Uterus (tissue), 4 donors: ENCODE measurements at places on chromosomes 6 and 20.

- DNase-seq: no peak
Measured at GRCh38 chr20:8575114-8575513, 443.0 kb downstream of the PLCB1 start.

DNA sequence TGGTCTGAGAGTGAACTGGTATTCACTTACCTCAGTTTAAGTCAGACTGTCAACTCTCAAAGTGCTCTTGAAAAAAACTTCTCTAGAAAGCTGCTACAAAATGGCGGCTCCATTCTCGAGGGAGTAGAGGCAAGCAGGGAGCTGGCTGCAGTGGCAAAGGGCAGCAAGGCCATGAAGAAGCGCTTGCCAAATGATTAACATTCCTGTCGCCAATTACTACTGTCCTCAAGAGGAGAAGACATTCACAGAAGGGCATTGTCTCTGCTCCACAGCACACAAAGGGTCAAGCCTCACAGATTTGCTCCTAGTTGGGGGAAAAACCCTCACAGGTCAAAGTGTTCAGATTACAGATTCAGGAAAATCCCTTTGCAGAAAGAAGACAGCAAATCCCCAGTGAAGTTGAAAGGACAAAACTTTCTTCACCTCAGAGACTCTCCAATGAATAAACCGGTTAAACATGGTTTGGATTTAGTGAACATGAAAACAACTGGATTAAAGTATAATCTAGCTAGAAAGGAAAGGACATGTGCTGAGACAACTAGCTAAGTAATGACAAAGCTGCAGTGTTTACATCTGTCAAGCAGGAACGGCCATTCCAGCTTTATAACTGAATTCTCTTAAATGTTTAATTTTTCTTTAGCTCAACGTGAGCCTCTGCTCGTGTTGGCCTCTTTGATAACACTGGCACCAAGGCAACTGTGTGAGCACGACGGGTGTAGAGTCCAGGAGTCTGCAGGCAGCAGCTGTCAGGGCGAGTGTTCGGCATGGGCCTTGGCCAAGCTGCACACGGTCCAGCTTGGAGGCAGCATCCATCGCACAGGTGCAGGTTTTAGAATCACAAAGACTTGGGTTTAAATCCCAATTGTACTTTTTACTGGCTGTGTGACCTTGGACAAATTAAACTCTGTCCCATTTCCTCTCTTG, 37.6 kb downstream of the NR2E1 start:
- no peak for DNase-seq

GRCh38 chr20:15342991-15343523, 1005.6 kb upstream of the FLRT3 start:
- no peak for DNase-seq

DNA sequence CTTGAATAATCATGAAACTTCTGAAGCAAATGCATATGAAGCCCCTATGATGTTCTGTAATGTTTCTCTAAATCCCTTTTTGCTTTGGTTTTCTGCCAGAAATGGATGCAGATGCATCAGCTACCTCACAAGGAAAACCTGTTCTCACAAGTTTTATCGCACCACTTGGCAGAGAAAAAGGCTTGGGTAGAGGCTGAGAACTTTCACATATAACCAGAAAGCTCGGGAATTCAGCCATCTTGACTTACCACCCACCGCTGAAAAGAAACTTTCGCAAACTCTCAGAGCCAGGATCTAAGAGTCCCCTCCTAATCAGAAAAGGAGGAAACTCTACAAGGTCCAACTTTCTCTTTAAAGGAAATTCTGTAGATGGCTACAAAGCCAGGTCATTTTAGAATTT, 36.2 kb upstream of the ADTRP start:
- no peak for DNase-seq

DNA sequence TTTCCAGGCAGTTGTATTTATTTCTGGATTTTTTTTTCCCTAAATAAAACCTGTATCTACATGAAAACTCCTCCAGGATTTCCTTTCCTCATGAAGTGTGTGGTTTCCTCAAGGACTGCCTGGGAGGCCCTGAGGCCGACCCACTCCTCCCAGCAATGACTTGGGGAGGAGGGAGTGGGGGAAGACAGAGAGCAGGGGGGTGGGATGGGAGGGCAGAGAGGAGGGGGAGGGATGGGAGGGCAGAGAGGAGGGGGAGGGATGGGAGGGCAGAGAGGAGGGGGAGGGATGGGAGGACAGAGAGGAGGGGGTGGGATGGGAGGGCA, 161.8 kb upstream of the AGPAT4 start:
- DNase-seq: no peak

- no peak for DNase-seq
Measured at GRCh38 chr6:69813508-69813907, 16.7 kb upstream of the LMBRD1 start.

DNA sequence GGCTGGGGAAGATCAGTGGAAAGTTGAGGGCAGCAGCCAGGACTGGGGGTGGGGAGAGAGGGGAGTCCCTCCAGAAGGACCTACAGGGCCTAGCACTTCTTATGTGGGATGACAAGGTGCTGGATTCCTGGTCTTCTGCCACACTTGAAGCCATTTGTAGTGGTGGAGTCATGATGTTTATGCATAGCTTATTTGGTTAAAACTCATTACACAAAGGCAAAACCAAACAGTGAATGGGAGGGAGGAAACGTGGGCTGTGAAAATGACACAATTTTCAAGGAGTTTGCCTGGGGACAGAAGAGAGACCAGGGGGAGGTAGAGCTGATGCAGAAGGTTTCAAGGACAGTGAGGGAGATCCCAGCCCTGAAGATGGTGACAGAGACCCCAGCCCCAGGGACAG, 50.8 kb downstream of the DACT2 start:
- DNase-seq: no peak

DNA sequence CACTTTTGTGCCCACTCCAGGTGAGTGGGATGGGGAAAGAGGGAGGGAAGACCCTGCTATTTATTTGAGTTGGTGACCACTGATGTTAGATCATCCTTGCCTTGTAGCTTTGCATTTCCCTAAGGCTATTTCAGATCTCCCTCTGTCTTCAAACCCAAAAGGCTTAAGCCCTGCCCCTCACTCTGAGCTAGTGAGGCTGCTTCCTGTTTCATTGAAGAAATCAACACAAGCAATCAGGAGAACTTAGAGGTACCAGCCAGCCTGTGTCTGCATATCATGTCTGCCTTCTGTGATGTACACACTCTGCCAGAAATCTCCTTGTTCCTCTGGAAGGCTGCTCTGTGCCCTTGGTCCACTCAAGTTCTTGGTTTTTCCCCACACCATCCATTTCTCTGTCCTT, 135.3 kb downstream of the ARID1B start:
- no peak for DNase-seq

DNA sequence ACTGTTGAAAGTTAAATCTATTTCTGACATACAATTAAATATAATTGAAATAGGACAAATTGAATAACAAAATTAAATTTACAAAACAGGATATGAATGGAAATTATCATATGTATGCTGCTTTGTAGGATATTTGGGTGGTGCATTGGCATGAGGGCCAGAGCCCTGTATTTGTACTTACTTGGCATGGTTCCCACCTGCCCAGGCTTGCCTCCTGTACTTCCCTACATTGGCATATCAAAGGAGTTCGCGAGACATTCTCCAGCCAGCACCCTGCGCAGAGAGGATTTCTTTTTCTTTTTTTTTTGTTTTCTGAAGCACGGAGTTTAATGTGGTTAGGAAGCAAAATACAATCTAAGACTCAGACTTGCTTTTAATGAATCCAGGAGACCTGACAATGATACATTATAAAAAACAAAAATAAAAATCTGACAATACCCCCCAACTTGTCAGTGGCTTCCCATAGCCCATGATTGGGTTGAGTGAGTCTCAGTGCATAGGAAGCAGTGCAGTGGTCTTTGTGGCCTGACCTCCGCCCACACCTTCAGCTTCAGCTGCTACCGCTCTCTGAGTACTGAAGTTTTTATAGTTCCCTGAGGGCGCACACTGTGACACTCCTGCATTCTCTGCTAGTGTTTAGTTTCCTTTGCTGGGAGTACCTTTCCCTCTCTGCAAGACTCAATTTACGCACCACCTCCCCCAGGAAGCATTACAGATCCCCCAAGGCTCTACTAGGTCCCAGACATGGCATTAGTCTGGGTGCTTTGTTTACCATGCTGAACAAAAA, 440.8 kb downstream of the UTRN start:
- DNase-seq: no peak

DNA sequence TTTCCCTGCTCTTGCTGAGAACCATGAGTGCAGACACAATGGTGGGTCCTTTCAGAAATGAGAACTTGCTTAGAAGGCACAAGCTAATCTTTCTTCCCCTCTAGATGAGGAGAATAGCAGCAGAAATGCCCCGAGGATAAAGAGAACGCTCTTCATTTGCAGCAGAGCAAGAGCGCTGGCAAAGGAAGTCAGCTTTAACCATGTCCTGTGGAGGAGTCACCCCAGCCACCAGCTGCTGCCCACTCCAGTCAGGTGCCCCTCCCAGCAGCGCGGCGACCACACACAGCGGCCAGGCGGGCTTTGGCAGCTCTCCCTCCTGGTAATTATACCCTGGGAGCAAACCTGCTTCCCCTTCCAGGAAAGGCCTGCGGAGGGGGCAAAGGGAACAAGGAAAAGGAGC, 42.4 kb upstream of the EMILIN3 start:
- DNase-seq: no peak

DNA sequence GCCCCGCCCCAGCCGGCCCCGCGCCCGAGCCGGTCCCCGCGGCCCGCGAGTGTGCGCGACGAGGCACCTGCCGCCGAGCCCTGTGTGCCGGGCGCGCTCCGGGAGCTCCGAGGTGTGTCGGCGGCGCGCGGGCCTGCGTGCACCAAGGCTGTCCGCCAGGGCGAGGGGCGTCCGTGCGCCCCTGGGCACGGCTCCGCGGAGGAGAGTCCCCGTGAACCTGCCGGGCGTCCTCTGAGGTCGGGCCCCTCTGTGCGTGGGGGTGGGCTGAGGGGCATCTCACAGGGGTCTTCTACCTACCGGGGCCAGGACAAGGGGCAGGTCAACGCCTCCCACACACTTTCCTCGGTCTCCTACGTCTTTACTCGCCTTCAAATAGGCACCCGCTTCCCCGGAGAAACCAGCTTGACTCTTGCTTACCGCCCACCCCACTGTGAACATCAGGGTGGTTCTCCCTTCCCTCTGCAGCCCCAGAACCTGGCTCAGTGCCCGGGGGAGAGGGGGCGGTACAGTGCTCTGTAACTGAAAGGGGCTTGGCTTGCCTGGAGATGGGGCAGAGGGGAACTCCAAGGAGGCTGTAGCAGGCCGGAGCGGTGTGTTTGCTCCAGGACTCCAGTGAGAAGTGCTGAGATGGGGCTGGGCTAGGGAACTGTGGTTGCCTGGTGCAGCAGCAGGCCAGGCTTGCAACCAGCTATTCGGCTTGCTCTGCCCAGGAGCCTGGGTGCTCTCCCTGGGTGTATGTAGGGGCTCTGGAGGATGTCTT, at the start of gene SAMD10:
TSS of gene SAMD10 (minus strand) at position 86 of the 760 bp plus-strand sequence. CDS start 175 bp downstream, outside the sequence.
- DNase-seq: peak; percentile 33

- DNase-seq: no peak
Measured at GRCh38 chr6:130600880-130601341, 226.3 kb upstream of the SMLR1 start.

DNA sequence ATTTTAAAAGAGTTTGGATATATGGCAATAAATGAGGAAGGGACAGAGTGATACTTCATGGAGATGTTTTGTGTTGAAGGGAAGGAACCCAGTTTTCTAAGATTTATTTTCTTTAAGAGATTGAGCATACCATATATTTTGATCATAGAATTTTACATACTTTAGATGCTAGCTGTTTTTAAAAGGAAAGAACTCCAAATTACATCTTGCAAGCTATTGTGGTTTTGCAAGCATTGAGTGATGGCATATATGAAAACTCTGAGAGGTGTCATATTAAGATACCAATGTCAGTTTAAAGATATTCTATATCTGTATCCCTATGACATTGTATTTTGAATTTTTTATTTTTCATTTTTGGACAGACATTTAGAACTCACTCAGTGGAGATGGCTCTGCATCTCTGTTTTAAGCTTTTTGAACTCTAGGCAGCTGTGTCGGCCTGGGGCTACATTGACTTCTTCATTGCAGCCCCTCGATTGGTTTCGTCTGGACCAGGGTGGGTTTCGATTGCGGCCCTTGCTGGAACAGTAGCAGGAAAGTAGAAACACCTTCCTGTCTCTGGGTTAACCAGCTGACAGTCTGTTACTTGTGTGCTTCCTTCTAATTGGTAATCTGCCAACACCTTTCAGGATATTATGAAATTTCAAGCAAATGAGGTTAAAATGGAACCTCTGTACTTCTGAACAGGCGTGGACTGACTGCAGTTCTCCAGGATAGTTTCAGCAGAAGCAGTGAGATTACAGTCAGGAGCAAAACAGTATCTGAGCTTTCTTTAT, 14.0 kb downstream of the IGF2R start:
- no peak for DNase-seq

- no peak for DNase-seq
Measured at GRCh38 chr6:43931201-43931600, 161.2 kb downstream of the VEGFA start.

- DNase-seq: no peak
Measured at GRCh38 chr6:89965441-89966227, 71.4 kb downstream of the GJA10 start.

DNA sequence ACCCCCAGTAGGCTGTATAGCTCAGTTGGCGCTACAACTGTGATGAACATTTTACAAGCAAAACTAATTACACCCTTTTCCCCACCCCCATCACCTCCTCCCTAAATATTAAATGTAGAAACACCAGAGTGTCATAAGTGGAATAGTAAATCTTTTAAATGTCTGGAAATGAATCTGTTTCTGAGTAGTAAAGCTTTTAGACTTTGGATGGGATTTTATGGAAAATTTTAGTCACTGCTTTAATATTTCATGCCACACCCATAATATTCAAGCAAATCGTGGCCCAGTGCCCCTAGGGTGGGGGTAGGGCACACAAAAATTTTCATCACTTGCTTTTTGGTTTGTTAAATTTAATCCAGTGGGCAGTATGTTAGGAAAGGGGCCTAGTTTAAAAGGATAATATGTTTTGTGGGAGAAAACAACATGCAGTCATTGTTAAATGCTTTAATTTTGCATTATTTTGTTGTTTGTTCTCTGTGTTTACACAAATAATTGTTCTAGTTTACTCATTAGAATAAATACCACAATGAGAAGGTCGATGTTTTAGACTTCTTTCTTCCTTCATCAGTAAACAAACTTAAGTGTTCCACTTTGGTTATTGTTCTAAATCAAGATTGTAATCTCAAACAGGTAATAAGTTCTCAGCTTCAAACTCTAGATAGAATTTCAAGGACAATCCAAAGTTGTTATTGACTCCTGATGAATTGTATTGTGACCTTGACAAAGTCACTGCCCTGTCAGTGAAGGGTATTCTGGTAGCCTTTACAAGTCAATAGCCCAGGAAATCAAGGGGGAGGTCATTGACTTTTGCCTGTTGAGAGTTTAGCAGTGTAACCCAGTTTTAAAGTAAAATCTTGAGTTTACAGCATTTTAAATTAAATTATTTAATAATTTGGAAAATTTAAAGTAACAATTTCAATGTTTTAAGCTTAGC, 79.2 kb downstream of the CBFA2T2 start:
- no peak for DNase-seq
